ENCODE measurements at places on chromosomes 5 and 9.
A peak's percentile ranks its signal among the peaks of the same experiment; 100 is the strongest.

DNA sequence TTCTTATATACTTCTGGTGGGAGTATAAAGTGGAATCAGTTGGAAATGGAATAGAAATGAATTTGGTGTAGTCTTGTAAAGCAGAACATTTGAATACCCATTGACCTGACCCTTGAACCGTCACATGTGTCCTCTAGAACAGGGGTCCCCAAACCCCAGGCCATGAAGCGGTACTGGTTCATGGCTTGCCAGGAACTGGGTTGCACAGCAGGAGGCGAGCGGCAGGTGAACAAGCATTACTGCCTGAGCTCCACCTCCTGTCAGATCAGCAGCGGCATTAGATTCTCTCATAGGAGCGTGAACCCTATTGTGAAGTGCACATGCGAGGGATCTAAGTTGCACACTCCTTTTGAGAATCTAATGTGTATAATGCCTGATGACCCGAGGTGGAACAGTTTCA lies 80.0 kb downstream of the RANBP17 start:
- peak; percentile 64 for DNase-seq

GRCh38 chr5:2996248-2996647 lies 244.8 kb upstream of the IRX2 start:
- no peak for DNase-seq

- DNase-seq, result no peak
Measured at GRCh38 chr5:172717481-172718195, 53.4 kb downstream of the DUSP1 start.

DNA sequence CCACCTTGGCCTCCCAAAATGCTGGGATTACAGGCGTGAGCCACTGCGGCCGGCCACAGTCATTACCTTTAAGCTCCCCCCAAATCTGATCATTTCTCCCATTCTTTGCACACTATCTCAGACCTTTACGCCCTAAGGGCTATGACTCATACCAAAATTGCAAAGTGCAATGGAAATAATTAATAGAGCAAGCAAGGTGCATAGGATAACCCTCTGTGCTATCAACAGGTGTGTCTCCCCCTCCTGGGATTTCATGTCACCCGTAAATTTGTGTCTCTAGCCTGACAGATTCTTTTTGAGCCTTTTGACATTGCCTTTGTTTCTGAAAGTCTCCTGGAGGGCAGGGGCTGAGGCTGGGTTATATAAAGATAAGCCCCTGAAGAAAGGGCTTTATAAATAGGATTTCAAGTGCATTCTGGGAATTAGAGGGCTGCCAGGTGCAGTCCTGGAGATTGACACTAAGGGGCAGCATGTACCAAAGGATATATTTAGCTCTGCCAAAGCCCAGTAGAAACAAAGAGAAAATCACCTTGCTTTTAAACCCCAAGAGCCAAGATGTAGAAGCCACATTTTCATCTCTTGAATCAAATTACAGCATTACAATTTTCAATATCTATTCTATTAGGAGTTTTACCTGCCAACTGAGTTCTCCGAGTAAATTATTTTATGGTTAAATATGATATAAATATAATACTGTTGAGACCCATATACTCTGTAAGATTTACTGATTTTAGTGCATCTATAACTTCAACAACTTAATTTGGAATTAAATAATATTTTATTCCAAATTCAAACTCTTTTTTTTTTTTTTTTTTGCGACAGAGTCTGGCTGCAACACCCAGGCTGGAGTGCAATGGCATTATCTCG lies 18.2 kb downstream of the S100Z start:
- peak; percentile 36 for DNase-seq

- DNase-seq, result no peak
Measured at GRCh38 chr5:30413540-30413939, 779.9 kb upstream of the CDH6 start.
